ENCODE measurements at places on chromosomes 5 and 9. TPM values are rescaled to one million over a fixed set of nuclear protein-coding genes. Genes with fewer than 3 reads are reported as not detected.
A peak's percentile ranks its signal among the peaks of the same experiment; 100 is the strongest.

DNA sequence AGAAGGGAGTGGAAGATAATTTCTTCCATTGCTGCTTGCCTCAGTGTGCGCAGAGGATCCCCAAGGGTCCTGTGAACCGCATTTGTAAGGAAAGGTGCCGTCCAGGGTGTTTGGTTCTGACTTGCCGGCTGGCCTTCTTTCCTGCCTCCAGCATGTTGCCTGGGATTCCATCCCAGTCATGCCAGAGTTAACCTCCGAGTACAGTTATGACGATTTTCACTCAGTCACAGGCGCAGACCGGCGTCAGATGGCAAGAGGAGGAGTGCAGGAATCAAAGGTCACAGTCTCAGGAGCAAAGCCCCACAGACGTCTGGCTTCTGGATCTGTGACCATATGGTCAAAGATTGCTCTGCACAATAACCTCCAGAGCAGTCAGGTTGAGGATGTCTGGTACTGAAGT lies 5.9 kb upstream of the GADD45G start:
- peak; percentile 25 for DNase-seq

- DNase-seq, result no peak
Observed at GRCh38 chr9:71875345-71875744, 35.6 kb downstream of the ABHD17B start.

ACOT12 gene
- polyA plus RNA-seq, result not detected

ADAM19 gene
- polyA plus RNA-seq, result 15.2 TPM

DNA sequence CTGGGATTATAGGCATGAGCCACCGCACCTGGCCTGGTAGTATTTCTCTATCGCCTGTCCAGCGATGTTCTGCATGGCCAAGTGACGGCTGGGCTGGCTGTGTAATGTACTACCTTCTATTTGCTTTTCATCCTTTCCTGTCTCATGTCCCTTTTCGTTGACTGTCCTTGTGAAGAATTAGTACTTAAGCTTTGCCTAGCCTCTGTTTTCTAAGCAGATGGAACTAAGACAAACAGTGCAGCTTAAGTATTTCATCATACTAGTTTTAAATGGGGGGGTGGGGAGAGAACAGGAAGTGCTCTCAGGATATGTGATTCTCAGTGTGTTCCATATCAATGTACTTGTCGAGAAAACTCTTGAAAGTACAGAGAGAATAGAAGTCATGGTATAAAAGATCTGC lies 31.7 kb upstream of the CCL21 start:
- no peak for DNase-seq

DNA sequence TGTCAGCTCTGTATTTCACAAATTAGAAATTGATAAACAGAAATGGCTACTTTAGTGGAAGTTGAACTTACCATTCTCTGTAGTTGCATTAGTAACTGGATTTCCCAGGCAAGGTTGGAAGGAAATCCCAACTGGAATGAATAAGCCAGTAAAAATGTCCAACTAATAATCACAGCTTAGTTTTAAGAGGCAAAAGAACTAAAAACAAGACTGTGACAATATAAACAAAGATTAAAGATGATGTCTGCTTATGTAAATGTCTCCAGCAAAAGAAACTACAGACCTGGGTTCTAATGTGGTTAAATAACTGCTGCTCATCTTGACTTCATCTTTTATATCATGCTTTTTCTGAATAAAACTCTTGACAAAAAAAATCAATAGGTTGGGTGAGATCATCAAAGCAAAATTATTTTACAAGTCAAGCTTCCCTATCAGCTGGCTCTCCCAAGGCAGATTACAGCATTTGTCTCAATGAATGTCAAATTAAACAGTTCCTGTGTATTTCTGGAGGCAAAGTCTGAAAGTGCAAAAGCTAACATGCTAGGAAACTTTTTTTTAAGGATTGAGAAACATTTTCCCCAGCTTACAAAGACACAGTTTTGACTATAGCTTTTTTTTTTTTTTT lies 62.3 kb upstream of the HMHB1 start:
- DNase-seq, result no peak

DNA sequence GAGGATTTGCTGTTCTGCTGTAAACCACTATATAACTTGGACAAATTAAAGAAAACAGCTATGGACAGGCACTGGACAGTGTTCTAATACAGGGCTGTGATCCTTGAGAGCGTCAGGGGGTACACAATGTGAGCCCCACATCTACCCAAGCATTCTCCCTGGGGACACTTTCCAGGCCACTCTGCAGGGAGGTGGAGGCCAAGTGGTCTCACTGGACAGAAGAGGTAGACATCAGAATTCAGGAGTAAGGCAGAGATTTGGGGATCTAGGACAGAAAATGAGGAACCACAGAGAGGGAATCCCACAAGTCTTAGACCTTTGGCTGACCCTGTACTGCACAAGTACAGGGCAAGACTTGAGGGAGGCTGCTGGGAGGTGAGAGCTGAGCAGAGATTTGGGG lies 3.8 kb upstream of the IGFBPL1 start:
- no peak for DNase-seq

GRCh38 chr5:80711938-80712337 lies 57.2 kb upstream of the DHFR start:
- DNase-seq, result peak; percentile 54

CCNJL gene
- polyA plus RNA-seq, result 7.4 TPM

HNRNPH1 gene
- polyA plus RNA-seq, result 1,580 TPM

All from A549 (cell line).